ENCODE measurements at places on chromosomes 13 and 19.

DNA sequence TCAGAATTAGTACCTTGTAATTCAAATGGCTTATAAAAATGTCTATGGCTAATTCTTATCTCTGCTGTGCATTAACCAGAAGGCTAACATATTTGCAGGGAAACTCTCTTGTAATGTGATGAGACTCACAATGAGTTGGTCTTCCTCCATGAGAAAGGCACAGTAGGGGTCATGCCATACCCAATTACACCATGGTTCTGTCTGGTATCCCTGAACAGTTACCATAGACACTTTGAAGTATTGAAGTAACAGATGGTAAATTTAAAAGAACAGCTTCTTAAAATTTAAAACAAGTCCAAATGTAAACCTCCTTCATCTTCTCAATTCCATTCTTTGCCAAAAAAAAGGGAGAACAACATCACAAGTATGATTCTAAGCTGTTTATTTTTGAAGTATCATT lies 22.6 kb upstream of the SLAIN1 start:
- DNase-seq: no peak

DNA sequence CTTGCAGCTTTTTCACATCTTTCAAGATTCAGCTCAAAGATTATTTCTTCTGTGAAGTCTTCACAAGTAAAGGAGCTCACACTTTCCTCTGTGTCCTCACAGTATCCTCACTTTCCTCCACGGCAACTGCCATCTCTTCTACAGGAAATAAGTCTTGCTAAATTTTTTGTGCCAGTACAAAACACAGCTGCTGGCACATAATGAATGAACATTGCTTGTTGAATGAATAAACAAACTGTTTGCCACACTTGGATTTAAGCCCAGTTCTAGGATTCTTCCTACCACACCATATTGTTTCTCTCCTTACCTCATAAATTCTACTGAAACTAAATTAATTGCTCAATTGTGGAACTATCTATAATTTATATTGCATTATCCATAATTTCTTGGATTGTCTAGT lies 59.5 kb downstream of the RAP2A start:
- no peak for DNase-seq

GRCh38 chr19:39296055-39296645 lies at the start of gene IFNL1:
Gene IFNL1, plus strand, starts transcription at chr19:39296407. Its CDS starts 15 bp downstream, at chr19:39296422.
- no peak for DNase-seq

GRCh38 chr19:17681505-17682125 lies 6.5 kb downstream of the UNC13A start:
- DNase-seq: peak; percentile 78

DNA sequence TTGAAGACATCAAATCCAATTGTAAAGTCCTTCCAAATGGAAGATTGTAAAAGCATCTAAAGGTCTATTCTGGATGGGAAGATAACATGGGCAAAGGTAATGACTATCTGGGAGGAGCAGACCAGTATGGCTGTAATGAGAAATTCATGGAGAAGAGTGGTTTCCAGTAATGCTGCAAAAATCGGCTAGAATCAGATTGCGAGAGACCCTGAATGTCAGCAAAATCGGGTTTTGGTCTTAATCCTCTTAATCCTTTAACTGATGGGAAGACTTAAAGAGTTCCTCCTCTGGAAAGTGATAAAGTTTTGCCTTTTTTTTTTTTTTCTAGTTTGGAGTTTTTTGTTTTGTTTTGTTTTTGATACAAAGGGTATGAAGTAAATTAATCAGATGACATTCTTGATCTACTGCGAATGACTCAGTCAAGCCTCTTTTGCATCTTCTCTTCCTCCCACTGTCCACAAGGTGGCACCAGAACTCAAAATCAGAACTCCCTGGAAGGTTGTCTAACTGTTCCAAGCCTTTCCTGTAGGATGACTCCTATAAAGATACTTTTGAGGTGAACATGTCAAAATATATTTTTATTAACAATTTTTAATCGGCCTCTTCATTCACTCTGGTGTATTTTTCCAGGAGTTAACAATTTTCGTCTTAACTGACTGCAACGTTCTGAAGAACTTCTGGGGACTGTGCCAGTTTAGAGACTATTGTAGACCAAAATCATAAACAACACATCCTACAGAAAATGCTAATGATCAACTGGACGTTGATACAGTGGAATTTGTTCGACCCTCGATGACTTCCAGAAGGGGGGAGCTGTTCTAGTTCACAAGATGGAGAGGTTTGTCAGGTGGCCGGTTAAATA lies 213.3 kb upstream of the MIR17HG start:
- DNase-seq: peak; percentile 34

Measured in GM20000 (cell line).